ENCODE measurements at places on chromosomes 12 and 14.

- no peak overlapping the region for H3K27ac ChIP-seq
- H3K36me3 ChIP-seq: no peaks in the 10 kb centered on the region
- H3K27me3 ChIP-seq: no peaks in the 10 kb centered on the region
- H3K4me1 ChIP-seq: no peaks in the 10 kb centered on the region
- no peak overlapping the region for H3K4me3 ChIP-seq
Measured at GRCh38 chr12:107731366-107731765, 29.6 kb downstream of the PRDM4 start.

DNA sequence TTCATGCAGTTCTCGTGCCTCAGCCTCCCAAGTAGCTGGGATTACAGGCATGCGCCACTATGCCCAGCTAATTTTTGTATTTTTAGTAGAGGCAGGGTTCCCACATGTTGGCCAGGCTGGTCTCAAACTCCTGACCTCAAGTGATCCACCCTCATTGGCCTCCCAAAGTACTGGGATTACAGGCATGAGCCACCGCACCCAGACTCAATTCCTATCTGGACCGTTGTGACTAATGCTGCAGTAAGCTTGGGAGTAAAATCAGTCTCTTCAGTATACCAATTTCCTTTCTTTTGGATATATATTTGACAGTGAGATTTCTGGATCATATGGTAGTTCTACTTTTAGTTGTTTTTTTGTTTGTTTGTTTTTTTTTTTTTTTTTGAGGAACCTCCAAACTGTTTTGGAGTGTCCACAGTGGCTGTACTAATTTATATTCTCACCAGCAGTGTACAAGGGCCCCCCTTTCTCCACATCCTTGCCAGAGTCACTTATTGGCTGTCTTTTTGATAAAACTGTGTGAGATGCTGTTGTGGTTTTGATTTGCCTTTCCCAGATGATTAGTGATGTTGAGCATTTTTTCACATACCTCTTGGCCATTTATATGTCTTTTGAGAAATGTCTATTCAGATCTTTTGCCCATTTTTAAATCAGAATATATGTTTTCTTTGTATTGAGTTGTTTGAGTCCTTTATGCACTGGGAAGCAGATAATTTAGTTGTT lies 37.3 kb upstream of the EVL start:
- no peak overlapping the region for H3K4me3 ChIP-seq
- no peaks in the 10 kb centered on the region for H3K27me3 ChIP-seq
- no peaks in the 10 kb centered on the region for H3K36me3 ChIP-seq
- peaks cover 14% of the 10 kb centered on the region for H3K4me1 ChIP-seq

DNA sequence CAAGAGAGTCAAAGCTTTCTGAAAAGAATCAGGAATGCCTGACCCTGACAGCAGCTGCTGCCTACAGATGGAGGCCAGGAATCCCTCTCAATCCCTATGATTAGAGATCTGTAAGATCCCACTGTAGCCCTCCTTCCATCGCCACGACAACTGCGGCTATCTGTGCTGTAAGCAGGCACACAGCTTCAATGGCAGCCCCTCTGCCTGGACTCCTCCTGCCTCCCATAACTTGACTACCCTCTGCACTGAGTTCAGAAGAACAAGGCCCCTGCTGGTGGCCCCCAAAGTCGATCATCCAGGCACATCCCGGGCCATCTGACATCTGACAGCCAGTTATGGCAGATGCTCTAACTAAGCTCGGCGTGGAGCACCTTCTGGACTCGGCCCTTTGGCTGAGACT lies 2.9 kb downstream of the CLMN start:
- H3K4me3 ChIP-seq: no peak overlapping the region
- H3K27ac ChIP-seq: no peak overlapping the region
- peaks cover 6% of the 10 kb centered on the region for H3K4me1 ChIP-seq
- H3K27me3 ChIP-seq: no peaks in the 10 kb centered on the region
- H3K36me3 ChIP-seq: no peaks in the 10 kb centered on the region

- no peaks in the 10 kb centered on the region for H3K27me3 ChIP-seq
- DNase-seq: no peak
- no peak overlapping the region for H3K27ac ChIP-seq
- no peaks in the 10 kb centered on the region for H3K36me3 ChIP-seq
Measured at GRCh38 chr14:76870166-76870565, 44.0 kb downstream of the LRRC74A start.

DNA sequence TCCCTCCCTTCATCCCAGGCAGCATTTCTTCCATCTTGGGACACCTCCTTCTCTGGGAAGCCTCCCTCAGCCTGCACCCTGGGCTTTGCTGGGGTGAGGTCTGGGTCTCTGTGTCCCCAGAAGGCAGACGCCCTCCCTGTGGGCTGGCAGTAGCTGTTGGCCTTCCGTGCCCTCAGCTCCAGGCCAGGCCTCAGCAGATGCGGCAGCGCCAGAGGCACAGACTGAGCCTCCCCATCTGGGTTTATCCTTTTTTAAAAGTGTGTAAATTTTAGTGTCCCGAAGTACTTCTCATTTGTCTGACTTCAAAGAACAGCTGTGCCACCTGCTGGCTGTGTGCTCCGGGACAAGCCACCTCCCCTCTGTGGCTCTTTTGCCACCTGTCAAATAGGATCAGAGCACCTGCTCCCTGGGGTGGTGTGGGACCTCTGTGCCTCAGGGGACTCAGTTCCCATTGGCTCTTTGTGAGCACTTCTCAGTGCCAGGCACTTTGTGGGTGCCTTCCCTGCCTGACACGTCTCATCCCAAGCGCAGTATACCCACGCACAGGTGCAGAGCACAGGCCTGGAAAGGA lies 11.1 kb downstream of the EXOC3L4 start:
- H3K4me3 ChIP-seq: no peak overlapping the region
- no peaks in the 10 kb centered on the region for H3K36me3 ChIP-seq
- no peak overlapping the region for H3K27ac ChIP-seq
- H3K27me3 ChIP-seq: no peaks in the 10 kb centered on the region
- no peak for DNase-seq
- H3K4me1 ChIP-seq: peaks cover 21% of the 10 kb centered on the region

DNA sequence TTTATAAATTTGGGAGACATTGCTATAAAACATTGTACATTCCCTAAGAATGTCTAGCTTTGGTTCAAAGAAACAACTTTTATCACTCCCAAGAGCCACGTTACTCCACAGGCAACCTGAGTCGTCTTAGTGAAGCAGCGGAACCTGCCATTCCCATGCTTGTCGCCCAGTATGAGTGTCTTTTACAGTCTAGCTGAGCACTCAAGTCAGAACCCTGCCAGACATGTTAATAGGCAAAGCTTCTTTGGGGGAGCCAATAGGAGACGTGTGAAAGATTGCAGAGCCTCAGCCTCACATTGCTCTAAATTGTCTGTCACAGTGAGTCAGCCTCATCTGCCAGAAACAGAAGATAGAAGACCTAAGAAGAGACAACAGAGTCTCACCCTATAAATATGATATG lies 541.6 kb upstream of the FLRT2 start:
- no peaks in the 10 kb centered on the region for H3K27me3 ChIP-seq
- H3K4me3 ChIP-seq: no peak overlapping the region
- no peak for DNase-seq
- no peak overlapping the region for H3K27ac ChIP-seq

DNA sequence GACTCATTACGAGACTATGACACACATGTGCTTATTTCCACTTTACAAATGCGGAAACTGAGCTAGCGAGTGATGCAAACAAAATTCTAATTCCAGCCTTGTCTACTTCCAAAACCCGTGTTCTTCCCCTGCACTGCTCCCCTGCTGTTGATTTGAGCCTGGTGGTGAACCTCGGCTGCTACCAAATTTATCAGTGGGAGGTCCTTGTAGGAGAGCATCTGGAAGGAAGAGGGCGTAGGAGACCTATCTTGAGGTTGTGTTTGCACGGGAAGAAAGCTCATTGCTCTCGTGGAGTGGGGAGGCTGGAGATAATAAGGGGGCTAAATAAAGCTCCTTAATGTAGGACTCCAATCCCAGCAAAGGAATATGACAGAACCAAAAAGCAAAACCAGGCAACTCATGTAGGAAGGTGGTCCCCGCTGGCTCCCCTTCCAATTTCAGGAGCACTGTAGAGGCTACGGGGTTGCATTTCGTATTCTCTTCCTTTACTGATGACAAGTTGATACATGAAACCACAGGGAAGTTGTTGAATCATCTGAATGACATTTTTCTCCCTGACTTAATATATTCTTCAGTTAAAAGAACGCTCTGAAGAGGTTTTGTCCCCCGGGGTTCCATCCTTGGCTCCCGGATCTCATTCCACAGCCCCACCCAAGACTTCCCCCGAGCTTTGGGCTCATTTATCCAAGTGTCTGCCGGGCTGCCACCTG lies 52.6 kb downstream of the FZD10 start:
- no peak overlapping the region for H3K4me3 ChIP-seq
- H3K36me3 ChIP-seq: no peaks in the 10 kb centered on the region
- no peak overlapping the region for H3K27ac ChIP-seq
- DNase-seq: no peak
- no peaks in the 10 kb centered on the region for H3K4me1 ChIP-seq
- no peaks in the 10 kb centered on the region for H3K27me3 ChIP-seq

DNA sequence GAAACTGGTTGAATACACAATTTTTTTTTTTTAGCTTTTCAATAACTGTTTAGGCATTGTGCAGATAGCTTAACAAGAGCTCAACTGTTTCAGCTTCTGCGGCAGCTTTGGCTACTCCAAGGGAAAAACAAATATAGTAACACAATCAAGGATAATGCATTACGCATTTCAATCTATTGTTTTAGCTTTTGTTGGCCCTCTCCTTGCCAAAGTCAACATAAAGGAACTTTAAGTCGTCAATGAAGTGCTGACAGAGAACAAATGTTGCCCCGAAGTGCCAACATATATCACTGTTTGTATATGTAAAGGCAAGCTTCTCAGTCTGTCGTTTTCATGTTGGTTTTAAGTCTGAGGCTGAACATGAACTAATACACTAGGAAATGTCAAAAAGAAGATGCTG lies 1087.4 kb upstream of the FLRT2 start:
- no peak overlapping the region for H3K4me3 ChIP-seq
- no peak overlapping the region for H3K27ac ChIP-seq
- H3K27me3 ChIP-seq: no peaks in the 10 kb centered on the region
- no peak for DNase-seq

DNA sequence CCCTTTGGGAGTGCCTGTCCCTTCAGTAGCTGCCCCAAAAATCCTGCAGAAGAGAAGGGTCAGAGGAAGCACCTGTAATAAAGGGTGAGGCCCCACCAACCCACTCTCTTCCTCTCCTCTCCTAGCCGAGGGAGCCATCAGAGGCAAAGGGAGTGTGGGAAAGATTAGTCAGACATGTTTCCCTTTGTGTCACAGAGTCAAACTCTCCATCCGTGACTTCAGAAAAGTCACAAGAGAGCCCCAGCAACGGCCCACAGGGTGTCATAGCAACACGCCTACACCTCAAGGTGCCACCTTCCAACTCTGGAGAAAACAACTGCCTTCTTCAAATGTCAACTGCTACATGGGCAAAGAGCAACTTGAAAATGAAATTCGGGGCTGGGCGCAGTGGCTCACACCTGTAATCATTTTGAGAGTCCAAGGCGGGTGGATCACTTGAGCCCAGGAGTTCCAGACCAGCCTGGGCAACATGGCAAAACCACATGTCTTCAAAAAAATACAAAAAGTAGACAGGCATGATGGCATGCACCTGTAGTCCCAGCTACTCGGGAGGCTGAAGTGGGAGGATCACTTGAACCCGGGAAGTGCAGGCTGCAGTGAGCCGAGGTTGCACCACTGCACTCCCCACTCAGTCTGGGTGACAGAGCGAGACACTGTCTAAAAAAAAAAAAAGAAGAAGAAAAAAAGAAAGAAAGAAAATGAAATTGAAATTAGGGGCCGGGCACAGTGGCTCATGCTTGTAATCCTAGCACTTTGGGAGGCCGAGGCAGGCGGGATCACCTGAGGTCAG lies 17.7 kb upstream of the CD27 start:
- peaks cover 9% of the 10 kb centered on the region for H3K4me1 ChIP-seq
- no peak overlapping the region for H3K27ac ChIP-seq
- no peaks in the 10 kb centered on the region for H3K36me3 ChIP-seq
- H3K27me3 ChIP-seq: no peaks in the 10 kb centered on the region

DNA sequence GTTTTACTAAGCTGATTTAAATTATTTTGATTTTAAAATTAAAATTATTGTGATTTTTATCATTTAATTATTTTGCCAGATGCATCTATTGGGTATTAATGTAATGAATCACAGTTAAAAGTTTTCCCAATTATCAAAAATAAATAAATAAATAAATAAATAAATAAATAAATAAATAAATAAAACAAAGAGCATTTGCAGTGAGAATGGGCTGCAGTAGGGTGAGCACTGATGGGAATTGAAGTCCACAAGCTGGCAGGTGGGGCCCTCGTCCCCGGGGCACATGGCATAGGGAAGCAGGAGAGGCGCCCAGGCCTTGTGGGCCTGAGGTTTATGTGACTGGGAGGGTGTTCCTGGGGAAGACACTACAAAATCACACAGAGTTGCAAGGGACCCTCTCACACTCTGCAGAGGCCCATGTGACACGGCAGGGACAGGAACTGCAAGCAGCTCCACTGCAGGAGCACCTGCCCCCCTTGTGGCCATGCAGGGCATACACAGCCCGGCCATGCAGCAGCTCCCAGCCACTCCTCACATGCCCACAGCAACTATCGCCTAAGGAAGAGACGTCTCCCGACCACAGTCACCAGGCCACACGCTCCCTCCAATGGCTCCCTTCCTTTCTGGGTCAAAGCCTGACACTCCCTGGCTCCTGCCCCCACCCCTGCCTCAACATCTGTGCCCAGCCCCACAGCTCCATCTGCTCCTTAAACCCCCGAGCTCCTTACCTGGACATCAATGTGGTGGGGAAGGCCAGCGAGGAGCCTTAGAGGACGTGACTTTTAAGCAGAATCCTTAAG lies 256.3 kb upstream of the SFSWAP start:
- H3K27ac ChIP-seq: no peak overlapping the region
- H3K4me1 ChIP-seq: no peaks in the 10 kb centered on the region
- H3K36me3 ChIP-seq: no peaks in the 10 kb centered on the region
- peak; percentile 65 for DNase-seq

DNA sequence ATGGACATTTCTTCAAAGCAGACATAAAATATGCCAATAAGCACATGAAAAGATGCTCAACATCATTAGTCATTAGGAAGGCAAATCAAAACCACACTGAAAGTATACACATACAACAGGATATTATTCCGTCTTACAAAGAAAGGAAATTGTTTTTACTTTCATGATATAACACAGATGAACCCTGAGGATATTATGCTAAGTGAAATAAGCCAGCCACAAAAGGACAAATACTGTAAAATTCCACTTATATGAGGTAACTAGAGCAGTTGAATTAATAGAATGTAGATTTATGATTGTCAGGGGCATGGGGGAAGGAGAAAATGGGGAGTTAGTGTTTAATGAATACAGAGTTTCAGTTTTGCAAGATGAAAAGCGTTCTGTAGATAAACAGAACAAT lies 4.2 kb downstream of the ACYP1 start:
- DNase-seq: no peak
- no peaks in the 10 kb centered on the region for H3K36me3 ChIP-seq
- no peak overlapping the region for H3K4me3 ChIP-seq
- no peaks in the 10 kb centered on the region for H3K4me1 ChIP-seq
- no peak overlapping the region for H3K27ac ChIP-seq

- H3K27me3 ChIP-seq: no peaks in the 10 kb centered on the region
- no peaks in the 10 kb centered on the region for H3K36me3 ChIP-seq
- no peak for DNase-seq
- H3K4me1 ChIP-seq: no peaks in the 10 kb centered on the region
- peak overlapping the region; percentile 5 for H3K27ac ChIP-seq
Measured at GRCh38 chr12:102050660-102051430, 10.9 kb downstream of the WASHC3 start.

GRCh38 chr12:13093191-13093847 lies 10.1 kb downstream of the GSG1 start:
- no peaks in the 10 kb centered on the region for H3K27me3 ChIP-seq
- no peak overlapping the region for H3K27ac ChIP-seq
- DNase-seq: no peak
- H3K4me3 ChIP-seq: no peak overlapping the region
